Jurkat, Clone E6-1 (cell line): ENCODE measurements at places on chromosomes 1 and 21.

- no peak for DNase-seq
Observed at GRCh38 chr1:156862584-156862983, 1.9 kb downstream of the NTRK1 start.

DNA sequence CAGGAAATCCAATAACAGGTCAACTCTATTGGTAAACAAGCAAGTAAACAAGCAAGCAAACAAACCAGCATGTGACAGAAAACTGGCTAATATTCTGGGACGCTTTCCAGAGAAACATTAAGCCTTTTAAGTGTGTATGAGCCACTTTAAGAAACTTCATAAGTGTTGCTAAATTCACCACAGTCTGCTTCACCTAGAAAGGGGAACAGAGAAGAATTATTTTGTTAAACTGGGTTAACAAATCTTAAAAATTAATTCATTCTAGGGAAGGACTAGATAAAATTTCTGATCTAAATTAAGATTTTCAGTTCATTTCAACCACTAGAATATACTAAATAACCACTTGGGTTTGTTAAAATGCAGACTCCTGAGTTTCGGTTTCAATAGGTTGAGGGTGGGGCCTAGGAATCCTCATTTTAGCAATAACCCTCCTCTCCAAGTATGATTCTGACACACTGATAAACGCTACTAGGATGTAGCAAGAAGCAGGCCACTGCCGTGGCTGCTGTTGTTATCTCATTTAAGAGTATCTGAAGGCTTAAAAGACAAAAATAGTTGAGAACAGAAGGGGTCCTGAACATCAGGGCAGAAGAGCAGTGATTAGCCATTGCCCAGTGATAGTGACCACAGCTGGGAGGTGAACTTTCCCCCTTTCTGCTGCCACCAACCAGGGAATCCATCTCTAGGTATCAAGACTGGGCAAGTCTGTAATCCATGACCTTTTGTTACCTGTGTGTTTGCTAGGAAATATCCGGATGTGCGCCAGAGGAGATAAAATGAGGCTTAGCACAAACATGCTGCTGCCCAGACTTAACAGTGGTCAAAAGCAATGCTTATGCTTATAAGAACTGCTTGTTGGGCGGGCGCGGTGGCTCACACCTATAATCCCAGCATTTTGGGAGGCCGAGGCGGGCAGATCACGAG lies 11.2 kb downstream of the CREG1 start:
- DNase-seq, result no peak

DNA sequence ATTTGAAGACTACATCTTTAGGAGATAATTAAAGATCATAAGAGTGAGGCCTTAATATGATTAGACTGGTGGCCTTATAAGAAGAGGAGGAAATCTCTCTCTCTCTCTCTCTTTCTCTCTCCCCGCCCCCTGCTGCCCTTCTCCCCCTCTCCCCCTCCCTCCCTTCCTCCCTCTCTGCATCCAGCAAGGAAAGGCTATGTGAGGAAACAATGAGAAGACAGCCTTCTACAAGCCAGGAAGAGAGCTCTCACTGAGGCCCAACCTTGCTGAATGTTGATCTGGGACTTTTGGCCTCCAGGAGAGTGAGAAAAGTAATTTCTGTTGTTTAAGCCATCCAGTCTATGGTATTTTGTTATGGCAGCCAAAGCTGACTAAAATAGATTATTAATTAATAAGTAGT lies 21.6 kb downstream of the FOXD3 start:
- DNase-seq, result no peak

GRCh38 chr1:219086956-219087469 lies 86.7 kb upstream of the LYPLAL1 start:
- DNase-seq, result no peak

GRCh38 chr1:44045064-44045463 lies 13.8 kb upstream of the SLC6A9 start:
- no peak for DNase-seq

- DNase-seq, result no peak
Observed at GRCh38 chr1:61839679-61840078, 97.4 kb downstream of the PATJ start.

DNA sequence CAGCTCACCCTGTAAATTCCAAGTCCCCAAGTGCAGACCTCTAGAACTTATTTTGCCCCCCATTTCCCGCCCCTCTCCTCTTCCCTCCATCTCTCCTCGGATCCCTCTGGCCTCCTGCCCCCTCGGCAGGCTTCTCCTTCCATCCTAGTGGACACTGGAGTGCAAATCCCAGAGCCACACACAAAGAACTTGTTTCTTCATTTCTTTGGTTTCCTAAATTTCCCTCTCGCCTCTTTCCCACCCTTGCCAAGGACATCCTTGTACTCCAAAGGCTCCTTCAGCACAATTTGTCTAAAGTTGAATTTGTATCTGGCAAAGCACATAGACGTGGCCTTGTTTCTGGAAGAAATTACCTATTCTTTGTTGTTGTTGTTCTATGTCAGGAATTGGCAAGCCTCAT lies 17.5 kb downstream of the UMODL1 start:
- DNase-seq, result no peak

GRCh38 chr1:212607206-212607912 lies 1.2 kb upstream of the ATF3 start:
- no peak for DNase-seq

GRCh38 chr1:18144062-18144461 lies 36.5 kb downstream of the IGSF21 start:
- no peak for DNase-seq
